ENCODE measurements at places on chromosomes 1 and 21.

DNA sequence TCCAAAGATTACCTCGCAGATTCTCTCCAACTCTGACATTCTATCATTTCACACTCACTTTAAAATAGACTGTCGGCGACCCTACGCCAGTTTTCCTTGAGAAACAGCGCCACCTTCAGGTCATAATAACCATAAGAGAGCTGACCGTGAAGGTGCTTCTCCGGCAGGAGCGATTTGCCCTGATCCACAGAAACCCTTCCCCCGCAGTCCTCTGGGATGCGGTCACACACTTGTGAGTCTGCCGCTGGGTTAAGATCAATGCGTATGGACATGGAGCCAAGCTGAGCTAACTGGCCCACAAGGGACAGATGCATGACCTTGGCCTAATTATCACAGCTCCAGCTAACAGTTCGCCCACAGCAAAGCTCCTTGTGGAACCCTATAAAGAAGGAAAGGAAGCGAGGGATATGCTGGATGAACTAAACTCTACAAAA is 32.8 kb upstream of the IFNAR2 start:
- peak; percentile 80 for DNase-seq

DNA sequence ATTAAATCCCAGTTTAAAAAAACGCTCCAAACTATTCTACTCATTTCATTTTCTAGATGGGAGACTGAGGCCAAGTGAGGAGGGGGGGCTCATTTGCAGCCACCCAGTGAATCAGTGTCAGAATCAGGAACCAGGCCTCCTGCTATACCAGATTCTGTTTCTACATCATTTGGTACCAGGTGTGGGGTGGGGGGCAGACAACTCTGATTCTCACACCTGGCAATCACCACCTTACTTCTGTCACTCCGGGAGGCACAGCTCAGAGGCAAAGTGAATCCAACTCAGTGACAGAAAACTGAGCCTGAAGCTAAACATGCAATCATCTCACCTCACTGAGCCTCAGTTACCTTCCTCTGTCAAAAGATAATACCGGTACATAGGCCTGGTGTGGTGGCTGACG is 23.5 kb upstream of the ID3 start:
- DNase-seq, result no peak

DNA sequence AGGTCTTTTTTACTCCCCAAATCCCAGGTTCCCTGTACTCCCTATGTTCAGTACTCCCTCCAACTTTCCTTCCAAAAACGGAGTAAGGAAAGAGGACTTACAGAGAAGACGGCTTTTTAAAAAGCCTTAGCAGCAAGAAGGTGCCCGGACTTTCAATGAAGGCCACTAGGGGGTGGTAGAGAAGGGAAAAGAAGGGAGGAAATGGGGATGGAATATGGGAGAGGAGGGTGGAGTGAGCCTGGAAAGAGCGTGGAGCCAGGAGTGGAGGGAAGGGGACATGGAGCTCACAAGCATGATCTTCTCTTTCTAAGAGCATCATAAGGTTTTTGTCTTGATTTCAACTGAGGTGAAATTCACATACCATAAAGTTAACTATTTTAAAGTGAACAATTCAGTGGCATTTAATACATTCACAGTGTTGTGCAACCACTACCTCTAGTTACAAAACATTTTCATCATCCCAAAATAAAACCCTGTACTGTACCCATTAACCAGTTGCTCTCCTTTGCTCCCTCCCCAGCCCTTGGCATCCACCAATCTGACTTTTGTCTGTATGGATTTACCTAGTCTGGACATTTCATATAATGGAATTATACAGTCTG is 129.9 kb downstream of the ZNF281 start:
- DNase-seq, result peak; percentile 60

DNA sequence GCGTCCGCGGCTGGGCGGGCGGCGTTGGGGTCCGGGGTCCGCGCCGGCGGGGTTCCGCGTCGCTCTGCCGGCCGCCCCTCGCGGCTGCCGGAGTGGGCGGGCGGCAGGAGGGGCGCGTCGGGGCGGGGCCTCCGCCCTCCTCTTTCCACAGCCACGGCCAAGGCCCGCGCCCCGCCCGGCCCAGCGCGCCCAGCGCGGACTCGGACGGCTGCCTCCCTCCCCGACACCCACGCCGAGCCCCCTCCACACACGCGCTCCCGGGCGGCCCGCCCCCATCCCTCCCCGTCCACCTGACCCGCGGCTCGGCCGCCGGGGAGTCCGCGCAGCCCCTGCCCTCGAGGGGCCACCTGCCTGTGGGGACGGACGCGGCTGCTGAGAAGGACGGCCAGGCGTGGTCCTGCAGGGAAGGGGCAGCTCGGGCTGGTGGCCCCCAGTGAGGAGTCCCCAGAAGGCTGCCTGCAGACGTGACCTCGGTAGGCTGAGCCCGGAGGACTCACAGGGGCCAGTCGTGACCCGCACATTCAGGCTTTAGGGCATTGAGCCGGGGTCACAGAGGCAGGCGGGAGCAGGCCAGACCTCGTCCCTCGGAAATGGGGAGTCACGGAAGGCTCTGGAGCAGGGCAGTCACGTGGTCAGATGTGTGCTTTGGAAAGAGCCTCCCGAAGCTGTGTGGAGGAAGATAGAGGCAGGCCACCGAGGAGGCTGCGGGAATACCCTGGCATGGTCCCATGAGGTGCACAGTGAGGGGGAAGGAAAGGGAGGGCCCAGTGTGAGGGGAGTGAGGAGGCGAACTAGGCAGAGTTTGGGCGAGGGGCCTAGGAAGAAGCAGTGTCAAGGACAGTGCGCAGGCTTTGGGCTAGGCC is at the start of gene COL8A2:
TSS of gene COL8A2 (minus strand) at position 94 of the 863 bp plus-strand sequence. CDS start 24,980 bp downstream, outside the sequence.
- no peak for DNase-seq

DNA sequence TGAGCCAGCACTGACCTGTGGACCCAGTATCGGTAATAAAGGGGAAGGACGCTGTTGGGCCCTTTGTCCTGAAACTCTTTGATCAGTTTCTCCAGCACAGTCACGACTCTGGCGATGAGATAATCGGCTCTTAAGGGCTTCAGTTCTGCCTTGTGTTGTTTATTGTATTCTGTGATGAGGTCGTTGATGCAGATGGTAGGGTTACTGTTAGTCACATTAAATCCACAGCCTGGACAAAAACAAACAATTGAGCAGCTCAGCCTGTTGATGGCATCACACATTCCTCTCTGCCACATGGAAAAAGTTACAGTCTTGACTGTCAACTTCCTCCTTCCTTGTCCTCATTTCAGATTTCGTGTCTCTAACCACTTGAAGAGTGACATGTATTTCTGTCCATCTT is 57.6 kb downstream of the SIM2 start:
- peak; percentile 2 for DNase-seq

DNA sequence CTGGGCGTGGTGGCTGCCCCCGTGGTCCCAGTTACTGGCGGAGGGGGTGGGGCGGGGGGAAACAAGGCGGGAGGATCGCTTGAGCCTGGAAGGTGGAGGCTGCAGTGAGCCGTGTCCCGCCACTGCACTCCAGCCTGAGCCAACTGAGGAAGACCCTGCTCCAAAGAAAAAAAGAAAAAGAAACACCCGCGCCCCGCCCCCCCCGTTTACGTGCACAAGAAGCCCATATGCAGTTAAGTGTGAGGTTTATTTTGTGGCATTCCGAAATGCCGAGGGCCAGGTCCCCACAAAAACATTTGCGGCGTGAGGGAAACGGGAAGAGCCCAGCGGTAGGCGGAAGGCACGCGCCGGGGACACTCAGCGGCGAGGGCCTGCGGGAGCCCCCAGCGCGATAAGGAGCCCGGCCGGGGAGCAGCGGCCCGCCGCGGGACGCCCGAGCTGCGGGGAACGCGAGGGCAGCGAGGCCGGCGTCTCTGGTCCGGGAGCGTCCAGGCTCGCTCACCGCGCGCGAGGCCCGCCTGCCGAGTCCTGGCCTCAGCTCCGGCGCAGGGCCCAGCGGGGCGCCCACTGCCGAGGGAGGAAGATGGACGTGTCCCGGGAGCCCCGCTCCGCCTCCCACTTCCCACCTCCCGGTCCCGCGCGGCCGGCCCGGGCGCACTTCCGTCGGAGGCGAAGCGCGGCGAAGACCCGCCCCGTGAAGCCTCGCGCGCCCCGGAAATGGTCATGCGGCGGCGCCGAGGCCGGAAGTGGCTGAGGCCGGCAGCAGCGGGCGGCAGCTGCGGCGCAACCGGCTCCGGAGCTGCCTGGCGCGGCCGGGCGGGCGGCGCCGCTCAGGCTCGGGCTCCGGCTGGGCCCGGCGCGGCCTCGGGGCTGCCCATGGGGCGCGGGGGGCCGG is at the start of gene TRAPPC10:
TSS of gene TRAPPC10 (plus strand) at position 731 of the 895 bp plus-strand sequence. CDS start 185 bp downstream, outside the sequence.
- DNase-seq, result peak; percentile 94

- DNase-seq, result peak; percentile 21
Measured at GRCh38 chr1:171904778-171905450, 63.6 kb downstream of the DNM3 start.

- DNase-seq, result peak; percentile 97
Measured at GRCh38 chr1:223726380-223727001, 14.2 kb downstream of the CAPN2 start.

- no peak for DNase-seq
Measured at GRCh38 chr1:204670152-204670927, 15.2 kb downstream of the LRRN2 start.

DNA sequence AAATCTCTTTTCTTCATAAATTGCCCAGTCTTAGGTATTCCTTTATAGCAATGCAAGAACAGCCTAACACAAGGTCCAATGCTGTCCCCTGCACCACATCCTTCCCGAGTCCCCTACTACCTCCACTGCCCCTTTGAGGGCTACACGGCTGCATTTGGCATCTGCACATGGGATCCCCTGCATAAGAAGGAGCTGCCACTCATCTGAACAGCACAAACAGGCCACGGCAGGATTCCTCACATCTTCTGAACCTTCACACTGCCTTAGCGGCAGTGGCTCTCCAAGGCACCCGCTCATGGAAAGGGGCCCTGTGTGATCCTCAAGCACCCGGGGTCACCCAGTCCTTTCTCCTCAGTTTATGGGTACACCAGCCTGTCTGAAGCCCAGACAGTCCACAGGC is 29.2 kb upstream of the BACE2 start:
- no peak for DNase-seq

DNA sequence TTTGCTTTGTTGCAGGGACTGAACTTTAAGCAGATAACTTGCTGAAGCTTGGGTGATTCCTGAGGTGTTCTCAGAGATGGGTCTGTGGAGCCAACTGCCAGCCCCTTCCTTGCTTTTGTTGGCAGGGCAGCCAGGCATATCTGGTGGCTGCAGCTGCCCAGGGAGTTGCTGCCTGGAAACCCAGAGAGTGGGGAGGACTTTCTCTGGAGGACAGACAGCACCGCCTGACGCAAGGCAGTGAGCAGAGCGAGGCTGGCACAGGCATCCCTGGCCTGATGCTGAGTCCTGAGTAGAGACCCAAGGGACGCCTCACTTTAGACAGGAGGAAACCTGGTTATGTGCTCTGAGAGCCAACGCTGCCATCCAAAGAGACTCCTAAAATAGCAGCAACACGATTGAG is 9.8 kb upstream of the OLFML2B start:
- DNase-seq, result no peak

DNA sequence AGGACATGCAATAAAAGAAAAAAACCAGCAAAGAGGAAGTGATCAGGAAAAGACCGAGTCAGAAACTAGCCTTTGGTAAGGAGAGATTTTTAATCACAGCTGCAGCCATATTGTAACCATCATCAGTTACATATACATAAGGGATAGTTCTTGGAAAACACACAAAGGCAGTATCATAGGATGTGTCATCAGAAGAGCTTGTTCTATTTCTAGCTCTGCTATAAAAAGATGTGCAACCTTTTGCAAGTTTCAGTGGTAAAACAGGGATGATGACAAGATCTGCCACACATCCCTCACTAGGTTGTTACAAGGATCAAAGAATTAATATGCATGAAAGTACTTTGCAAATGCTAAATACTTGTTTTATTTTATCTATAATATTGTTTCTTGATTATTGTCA is 342.0 kb downstream of the VAV3 start:
- DNase-seq, result peak; percentile 2

- DNase-seq, result no peak
Measured at GRCh38 chr1:208231881-208232661, 12.1 kb downstream of the PLXNA2 start.

DNA sequence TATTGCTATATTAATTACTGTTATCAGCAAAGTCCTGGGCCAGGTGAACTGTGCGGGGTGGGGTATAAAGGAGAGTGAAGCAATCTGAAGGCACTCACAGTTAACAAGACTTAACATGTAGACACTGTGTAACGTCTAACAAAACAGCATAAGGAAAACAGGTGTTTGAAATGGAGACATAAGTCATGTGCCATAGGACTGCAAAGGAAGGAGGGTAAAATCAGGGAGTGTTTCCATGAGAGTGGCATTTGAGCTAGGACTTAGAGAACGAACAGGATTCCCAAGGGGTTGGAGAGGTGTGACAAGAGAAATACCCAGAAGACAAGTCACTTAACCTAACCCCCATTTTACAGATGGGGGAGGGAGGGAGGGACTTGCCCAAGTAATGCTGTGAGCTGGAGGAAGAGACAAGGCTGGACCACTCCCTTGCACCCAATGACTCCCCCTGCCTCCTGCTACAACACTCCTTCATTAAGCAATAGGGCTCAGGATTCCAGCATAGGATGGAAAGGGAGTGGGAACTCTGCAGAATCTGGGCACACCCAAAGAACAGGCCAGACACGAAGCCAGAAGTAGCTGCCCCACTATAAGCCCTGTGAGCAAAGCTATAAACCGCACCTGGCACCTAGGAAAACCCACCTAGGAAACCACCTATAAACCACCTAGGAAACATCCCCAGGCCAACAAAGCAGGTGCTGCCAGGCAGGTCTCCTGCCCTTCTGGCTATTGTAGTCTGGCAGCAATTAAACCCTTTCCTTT is 6.6 kb downstream of the PEF1 start:
- no peak for DNase-seq

GRCh38 chr1:172239901-172240300 is 180.6 kb upstream of the C1orf105 start:
- DNase-seq, result no peak

GRCh38 chr1:113027449-113027848 is 45.5 kb upstream of the LRIG2 start:
- no peak for DNase-seq

- peak; percentile 58 for DNase-seq
Measured at GRCh38 chr21:43872531-43873197, 7.6 kb downstream of the AGPAT3 start.

DNA sequence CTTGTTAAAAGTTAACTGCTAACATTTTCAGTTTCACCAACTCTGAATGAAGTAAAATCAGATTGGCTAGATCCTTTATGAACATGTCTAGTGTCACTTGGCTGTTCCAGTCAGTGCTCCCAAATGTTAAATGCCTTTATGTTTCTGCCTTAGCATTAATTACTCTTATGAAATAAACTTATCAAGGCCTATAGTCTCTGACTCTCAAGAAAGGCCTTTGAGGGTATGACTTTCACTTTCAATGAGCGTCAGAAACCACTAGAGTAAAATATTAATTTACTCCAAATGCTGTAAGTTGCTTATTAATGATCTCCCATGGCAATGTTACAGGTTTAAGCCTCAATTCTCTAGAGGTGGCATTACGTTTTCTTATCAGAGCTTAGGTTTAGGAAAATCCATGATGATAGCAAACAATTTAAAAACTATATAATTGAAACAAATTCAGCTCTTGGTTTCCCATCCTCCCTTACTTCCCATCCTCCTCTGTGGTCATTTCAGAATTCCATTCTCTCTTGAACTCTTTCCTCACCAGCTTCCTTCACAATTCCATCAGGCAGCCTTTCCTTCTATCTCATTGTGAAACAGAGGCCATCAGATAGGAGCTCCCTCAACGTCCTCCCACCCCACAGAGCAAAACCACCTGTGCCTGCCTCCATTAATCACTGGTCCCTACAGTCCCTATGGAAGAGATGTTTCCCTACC is 108.6 kb upstream of the COP1 start:
- DNase-seq, result no peak
